ENCODE measurements at places on chromosomes 5 and 9.

DNA sequence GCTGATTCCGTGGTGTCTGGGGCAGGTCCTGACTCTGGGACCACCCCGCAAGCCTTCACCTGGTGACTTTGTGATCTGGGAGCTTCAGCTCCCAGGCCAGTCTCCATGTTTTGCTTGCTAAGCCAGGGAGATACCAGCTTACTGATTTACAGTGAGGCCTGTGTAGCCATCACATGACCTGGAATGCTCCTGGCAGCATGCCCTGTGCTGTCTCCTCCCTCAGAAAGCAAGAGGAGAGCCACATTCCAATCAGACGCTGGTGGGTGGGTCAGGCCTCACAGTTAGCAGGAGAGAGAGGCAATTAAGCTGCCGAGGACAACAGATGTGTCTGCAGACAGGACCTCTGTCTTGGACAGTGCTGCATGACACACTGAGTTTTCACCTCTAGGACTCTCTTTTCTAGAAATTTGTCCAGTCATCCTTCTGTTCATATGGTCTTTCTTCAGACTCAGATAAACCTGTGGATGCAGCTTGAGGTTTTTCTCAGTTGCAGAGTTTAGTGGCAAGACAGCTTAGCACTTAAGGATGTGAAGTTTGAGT is 24.4 kb upstream of the GRPEL2 start:
- peaks cover 3% of the 10 kb centered on the region for H3K4me1 ChIP-seq
- H3K27me3 ChIP-seq = no peaks in the 10 kb centered on the region
- no peak overlapping the region for H3K4me3 ChIP-seq
- no peak overlapping the region for H3K27ac ChIP-seq
- DNase-seq = no peak
- H3K36me3 ChIP-seq = no peaks in the 10 kb centered on the region

DNA sequence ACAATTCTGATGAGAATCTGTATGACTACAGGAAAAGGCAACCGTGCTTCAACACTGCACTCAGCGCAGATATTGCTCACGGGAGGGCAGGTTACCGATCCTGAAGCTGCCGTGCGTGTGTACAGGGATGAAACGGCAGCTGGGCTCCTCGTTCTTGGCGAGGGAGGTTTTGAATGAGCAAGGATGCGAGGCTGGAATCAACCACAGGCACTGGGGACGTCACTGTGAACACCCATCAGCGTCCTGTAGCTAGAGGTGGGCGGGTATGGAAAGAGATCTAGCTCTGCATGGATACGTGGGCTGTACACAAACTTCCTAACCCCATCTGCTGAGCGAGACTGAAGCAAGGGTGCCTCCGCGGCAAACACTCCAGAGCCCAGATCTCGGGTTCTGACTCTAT is 84.3 kb upstream of the COL5A1 start:
- H3K4me1 ChIP-seq = peaks cover 2% of the 10 kb centered on the region
- H3K27me3 ChIP-seq = peaks cover 45% of the 10 kb centered on the region
- H3K36me3 ChIP-seq = no peaks in the 10 kb centered on the region

- H3K27ac ChIP-seq = peak overlapping the region; percentile 83
- H3K36me3 ChIP-seq = no peaks in the 10 kb centered on the region
- peaks cover 18% of the 10 kb centered on the region for H3K4me1 ChIP-seq
These were observed 333.7 kb downstream of the CWC27 start for GRCh38 chr5:65102371-65102975.

GRCh38 chr9:133332381-133332730 is 3.6 kb downstream of the SURF6 start:
- DNase-seq = no peak
- peaks cover 14% of the 10 kb centered on the region for H3K4me1 ChIP-seq
- peaks cover 24% of the 10 kb centered on the region for H3K36me3 ChIP-seq
- no peak overlapping the region for H3K4me3 ChIP-seq
- no peak overlapping the region for H3K27ac ChIP-seq

DNA sequence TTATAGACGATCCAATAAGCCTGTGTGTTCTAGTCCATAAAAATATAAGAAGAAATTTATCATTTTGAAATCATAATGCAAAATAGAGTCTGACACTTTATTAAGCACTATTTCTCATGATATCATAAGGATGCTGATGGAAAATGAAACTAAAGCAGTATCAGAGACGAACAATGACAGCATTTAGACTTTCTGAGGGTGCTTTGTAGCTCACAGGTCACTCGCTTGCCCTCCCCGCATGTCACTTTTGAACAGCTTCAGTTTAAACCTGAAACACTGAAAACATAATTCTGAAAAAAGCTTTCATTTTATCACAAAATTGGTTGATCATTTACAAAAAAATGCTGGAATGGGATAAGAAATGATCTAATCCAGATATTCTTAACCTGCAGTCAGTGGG is 247.1 kb downstream of the EBF1 start:
- H3K36me3 ChIP-seq = no peaks in the 10 kb centered on the region
- H3K27me3 ChIP-seq = no peaks in the 10 kb centered on the region
- H3K4me3 ChIP-seq = no peak overlapping the region
- peaks cover 29% of the 10 kb centered on the region for H3K4me1 ChIP-seq
